HepG2 (cell line): ENCODE measurements at places on chromosomes 6 and 20.

DNA sequence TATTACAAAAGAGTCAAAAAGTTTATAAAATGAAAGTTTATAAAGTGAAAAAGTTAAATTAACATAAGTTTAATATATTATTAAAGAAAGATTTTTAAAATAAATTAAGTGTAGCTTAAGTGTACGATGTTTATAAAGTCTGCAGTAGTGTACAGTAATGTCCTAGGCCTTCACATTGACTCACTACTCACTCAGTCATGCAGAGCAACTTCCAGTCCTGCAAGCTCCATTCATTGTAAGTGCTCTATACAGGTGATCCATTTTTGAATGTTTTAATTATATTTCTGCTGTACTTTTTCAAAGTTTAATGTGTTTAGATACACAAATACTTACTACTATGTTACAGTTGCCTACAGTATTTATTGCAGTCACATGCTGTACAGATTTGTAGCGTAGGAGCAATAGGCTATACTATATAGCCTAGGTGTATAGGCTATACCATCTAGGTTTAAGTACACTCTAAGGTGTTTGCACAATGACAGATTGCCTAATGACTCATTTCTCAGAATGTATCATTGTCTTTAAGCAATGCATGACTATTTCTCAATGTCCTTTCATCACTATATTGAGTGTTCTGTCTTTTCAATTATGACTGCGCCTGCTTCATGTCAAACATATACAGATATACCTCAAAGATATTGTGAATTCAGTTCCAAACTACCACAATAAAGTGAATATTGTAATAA is 1110.3 kb upstream of the MAP3K7 start:
- H3K4me1 ChIP-seq = no peaks in the 10 kb centered on the region
- no peak overlapping the region for H3K27ac ChIP-seq
- H3K27me3 ChIP-seq = no peaks in the 10 kb centered on the region
- H3K36me3 ChIP-seq = no peaks in the 10 kb centered on the region
- H3K4me3 ChIP-seq = no peak overlapping the region

GRCh38 chr6:149779644-149779963 is 30.1 kb downstream of the PCMT1 start:
- no peak overlapping the region for H3K4me3 ChIP-seq
- no peak for DNase-seq
- no peak overlapping the region for H3K27ac ChIP-seq
- peaks cover 21% of the 10 kb centered on the region for H3K36me3 ChIP-seq
- H3K27me3 ChIP-seq = no peaks in the 10 kb centered on the region
- H3K4me1 ChIP-seq = no peaks in the 10 kb centered on the region

DNA sequence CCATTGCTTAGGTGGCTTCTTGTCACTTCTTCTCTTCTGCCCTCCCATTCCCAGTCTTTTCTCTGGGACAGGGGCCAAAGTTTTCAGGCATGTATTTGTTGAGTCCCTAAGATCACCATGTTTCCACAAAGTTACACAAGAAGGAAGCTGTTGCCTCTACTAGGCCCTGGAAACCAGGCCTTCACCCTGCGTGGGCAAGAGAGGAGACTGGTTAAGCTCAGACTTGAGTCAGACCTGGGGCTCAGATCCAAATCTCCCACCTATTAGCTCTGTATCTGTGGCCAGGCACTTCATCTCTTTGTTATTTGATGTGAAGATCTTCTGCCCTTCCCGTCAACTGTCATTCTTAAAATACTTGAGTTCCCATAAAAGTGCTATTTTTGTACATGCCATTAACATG is 154.6 kb downstream of the SASH1 start:
- DNase-seq = no peak
- H3K36me3 ChIP-seq = no peaks in the 10 kb centered on the region
- no peak overlapping the region for H3K27ac ChIP-seq
- no peaks in the 10 kb centered on the region for H3K27me3 ChIP-seq
- H3K4me3 ChIP-seq = no peak overlapping the region

GRCh38 chr20:12715371-12715770 is 293.4 kb upstream of the SPTLC3 start:
- H3K27ac ChIP-seq = no peak overlapping the region
- no peaks in the 10 kb centered on the region for H3K36me3 ChIP-seq
- DNase-seq = no peak
- no peaks in the 10 kb centered on the region for H3K4me1 ChIP-seq
- no peaks in the 10 kb centered on the region for H3K27me3 ChIP-seq
- no peak overlapping the region for H3K4me3 ChIP-seq

GRCh38 chr6:150286912-150287311 is 81.9 kb upstream of the IYD start:
- DNase-seq = no peak
- H3K36me3 ChIP-seq = no peaks in the 10 kb centered on the region
- no peaks in the 10 kb centered on the region for H3K4me1 ChIP-seq
- H3K4me3 ChIP-seq = no peak overlapping the region
- H3K27ac ChIP-seq = no peak overlapping the region

GRCh38 chr6:82172594-82172993 is 75.0 kb downstream of the IBTK start:
- no peaks in the 10 kb centered on the region for H3K27me3 ChIP-seq
- peaks cover 2% of the 10 kb centered on the region for H3K36me3 ChIP-seq
- H3K27ac ChIP-seq = no peak overlapping the region

DNA sequence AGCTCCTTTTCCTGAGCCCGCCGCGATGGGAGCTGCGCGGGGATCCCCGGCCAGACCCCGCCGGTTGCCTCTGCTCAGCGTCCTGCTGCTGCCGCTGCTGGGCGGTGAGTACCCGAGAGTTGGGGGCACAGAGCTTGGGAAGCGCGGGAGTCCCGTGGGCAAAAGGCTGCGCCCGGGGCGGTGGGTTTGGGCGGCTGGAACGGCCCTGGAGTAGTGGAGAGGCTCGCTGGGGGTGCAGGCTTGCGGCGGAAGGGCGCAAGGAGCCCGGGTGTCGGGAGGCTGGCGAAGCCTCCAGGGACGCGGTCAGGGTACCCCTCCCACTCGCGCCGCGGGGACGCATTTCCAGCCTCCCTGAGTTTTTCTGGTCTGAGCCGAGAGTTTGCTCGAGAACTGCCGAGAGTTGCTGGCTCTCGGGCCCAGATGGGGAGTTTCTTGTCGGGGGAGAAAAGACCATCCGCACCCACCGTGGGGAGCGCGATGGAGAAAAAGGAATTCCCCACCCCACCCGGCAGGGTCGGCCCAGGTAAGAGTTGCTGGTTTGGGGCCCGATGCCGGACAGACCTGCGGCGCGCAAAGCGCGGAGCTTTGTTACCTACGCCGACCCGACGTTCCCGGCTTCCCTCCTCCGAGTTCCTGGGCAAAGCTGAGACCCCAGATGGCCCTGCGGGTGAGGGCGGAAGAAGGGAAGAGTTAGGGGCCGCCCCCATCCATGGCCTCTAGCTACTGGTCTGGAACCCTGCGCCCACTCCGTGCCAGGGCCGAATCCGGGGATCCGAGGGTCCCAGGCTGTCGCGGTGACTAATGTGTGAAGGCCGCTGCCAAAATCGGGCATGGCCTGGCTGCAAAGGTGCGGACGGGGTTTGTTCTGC is 584 bp downstream of the PTK7 start:
- peak overlapping the region; percentile 84 for H3K27ac ChIP-seq
- peaks cover 5% of the 10 kb centered on the region for H3K36me3 ChIP-seq
- peak overlapping the region; percentile 100 for H3K4me3 ChIP-seq
- DNase-seq = peak; percentile 50

GRCh38 chr6:81326881-81327561 is 425.5 kb downstream of the TENT5A start:
- no peak for DNase-seq
- H3K4me1 ChIP-seq = no peaks in the 10 kb centered on the region
- H3K4me3 ChIP-seq = no peak overlapping the region

GRCh38 chr20:41213150-41213820 is 75.9 kb downstream of the PLCG1 start:
- no peaks in the 10 kb centered on the region for H3K4me1 ChIP-seq
- DNase-seq = no peak
- H3K27me3 ChIP-seq = no peaks in the 10 kb centered on the region
- no peak overlapping the region for H3K27ac ChIP-seq
- H3K36me3 ChIP-seq = no peaks in the 10 kb centered on the region

- no peak for DNase-seq
- no peaks in the 10 kb centered on the region for H3K27me3 ChIP-seq
- no peaks in the 10 kb centered on the region for H3K4me1 ChIP-seq
- H3K4me3 ChIP-seq = no peak overlapping the region
- H3K36me3 ChIP-seq = no peaks in the 10 kb centered on the region
Observed at GRCh38 chr6:12275107-12275506, 15.1 kb upstream of the EDN1 start.

- H3K4me1 ChIP-seq = no peaks in the 10 kb centered on the region
- H3K4me3 ChIP-seq = no peak overlapping the region
- no peak for DNase-seq
- no peak overlapping the region for H3K27ac ChIP-seq
- H3K27me3 ChIP-seq = no peaks in the 10 kb centered on the region
- H3K36me3 ChIP-seq = no peaks in the 10 kb centered on the region
Observed at GRCh38 chr6:56947924-56948323, 7.0 kb upstream of the BEND6 start.

DNA sequence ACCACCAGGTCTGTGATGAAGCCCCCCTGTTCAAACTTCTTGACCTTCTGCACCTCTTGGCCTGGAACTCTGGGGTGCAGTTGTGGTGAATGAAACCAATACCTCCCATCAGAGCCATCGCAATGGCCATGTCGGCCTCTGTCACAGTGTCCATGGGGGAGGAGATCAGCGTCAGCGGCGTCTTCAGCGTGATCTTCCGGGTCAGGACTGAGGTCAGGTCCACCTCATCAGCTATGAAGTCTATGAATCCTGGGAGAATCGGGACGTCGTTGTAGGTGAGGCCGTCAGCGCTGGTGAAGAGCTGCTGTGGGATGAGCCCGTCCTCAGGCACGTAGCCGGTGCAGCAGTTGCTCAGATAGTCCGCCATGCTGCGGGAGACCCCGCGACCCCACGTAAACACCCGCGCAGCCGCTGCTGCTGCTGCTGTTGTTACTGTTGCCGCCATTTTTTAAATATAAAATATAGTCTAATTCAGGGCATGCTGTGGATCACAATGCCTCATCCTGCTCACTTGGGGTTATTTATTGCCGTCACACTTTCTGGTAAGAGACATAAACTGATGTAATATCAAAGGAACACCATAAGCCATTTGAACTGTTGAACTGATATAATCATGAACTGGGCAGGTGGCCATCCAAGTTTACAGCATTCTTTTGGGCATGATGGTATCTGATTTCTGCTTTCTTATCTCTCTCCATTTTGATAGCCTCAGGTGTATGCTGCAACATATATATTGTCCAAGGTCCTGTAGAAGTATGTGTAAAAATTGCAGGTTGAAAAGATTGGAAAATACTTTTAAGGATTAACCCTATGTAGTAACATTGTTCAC is 18.7 kb upstream of the RNF144B start:
- no peaks in the 10 kb centered on the region for H3K27me3 ChIP-seq
- H3K36me3 ChIP-seq = no peaks in the 10 kb centered on the region
- H3K27ac ChIP-seq = no peak overlapping the region
- H3K4me1 ChIP-seq = no peaks in the 10 kb centered on the region
- no peak for DNase-seq

GRCh38 chr6:27532820-27533538 is 60.1 kb upstream of the ZNF184 start:
- no peak overlapping the region for H3K27ac ChIP-seq
- H3K36me3 ChIP-seq = no peaks in the 10 kb centered on the region
- H3K27me3 ChIP-seq = no peaks in the 10 kb centered on the region
- 0 out of 2 replicates have a peak, but pooled peaks cover 8% of the 10 kb centered on the region for H3K4me1 ChIP-seq
- DNase-seq = no peak
- H3K4me3 ChIP-seq = no peak overlapping the region

DNA sequence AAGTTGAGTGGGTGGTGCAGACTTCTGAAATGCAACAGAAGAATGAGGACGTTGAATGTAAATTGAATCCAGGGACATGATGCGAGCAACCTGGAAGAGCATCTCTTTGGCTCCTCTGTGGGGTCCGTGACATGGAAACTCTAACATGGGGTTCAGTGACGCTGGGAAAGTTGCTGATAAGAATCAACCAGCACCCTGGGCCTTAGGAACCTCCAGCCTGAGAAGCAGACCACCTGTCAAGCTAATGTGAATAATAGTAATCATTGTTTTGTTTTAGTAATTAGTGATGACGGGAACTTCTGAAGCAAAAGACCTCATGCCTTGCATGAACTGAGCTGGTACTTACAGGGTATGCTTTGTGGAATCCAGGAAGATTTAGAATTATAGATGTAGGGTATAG is 25.2 kb upstream of the DOK5 start:
- no peak for DNase-seq
- H3K27ac ChIP-seq = no peak overlapping the region
- no peaks in the 10 kb centered on the region for H3K4me1 ChIP-seq
- H3K27me3 ChIP-seq = 0 out of 3 replicates have a peak, but pooled peaks cover 3% of the 10 kb centered on the region

GRCh38 chr6:165478581-165478980 is 169.2 kb upstream of the C6orf118 start:
- no peak overlapping the region for H3K4me3 ChIP-seq
- DNase-seq = no peak
- no peaks in the 10 kb centered on the region for H3K27me3 ChIP-seq
- no peaks in the 10 kb centered on the region for H3K36me3 ChIP-seq
- H3K4me1 ChIP-seq = no peaks in the 10 kb centered on the region

GRCh38 chr6:40262363-40262762 is 324.8 kb downstream of the LRFN2 start:
- DNase-seq = no peak
- H3K27ac ChIP-seq = no peak overlapping the region

- H3K4me3 ChIP-seq = no peak within 1 kb of the TSS
- DNase-seq = no peak
- no peaks in the 10 kb centered on the region for H3K36me3 ChIP-seq
- no peaks in the 10 kb centered on the region for H3K4me1 ChIP-seq
Observed at GRCh38 chr6:168440520-168441433, at the start of gene SMOC2. TSS of gene SMOC2 (plus strand) at chr6:168441184. CDS start at chr6:168441371, 187 bp downstream.

GRCh38 chr6:87483929-87484328 is 11.2 kb downstream of the SLC35A1 start:
- H3K36me3 ChIP-seq = no peaks in the 10 kb centered on the region
- no peak overlapping the region for H3K4me3 ChIP-seq
- DNase-seq = peak; percentile 13
- peaks cover 16% of the 10 kb centered on the region for H3K4me1 ChIP-seq
- H3K27me3 ChIP-seq = no peaks in the 10 kb centered on the region
- H3K27ac ChIP-seq = no peak overlapping the region

- H3K36me3 ChIP-seq = no peaks in the 10 kb centered on the region
- no peak overlapping the region for H3K4me3 ChIP-seq
- H3K27ac ChIP-seq = no peak overlapping the region
- peaks cover 87% of the 10 kb centered on the region for H3K27me3 ChIP-seq
- H3K4me1 ChIP-seq = no peaks in the 10 kb centered on the region
Observed at GRCh38 chr20:46286382-46286781, 21.9 kb downstream of the CDH22 start.

DNA sequence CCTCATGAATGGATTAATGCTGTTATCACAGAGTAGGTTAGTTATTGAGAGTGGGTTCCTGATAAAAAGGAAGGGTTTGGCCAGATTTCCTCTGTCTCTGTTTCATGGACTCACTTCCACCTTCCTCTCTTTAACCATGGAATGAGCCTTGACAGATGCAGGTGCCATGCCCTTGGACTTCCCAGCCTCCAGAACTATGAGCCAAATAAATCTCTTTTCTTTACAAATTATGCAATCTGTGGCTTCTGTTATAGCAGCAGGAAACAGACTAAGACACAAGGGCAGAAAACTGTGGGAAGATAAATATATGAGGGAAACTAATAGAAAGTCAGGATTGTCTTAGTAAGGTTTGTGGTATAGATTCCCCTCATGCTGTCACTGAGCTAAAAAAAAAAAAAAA is 106.5 kb downstream of the QRSL1 start:
- H3K4me3 ChIP-seq = no peak overlapping the region
- no peaks in the 10 kb centered on the region for H3K36me3 ChIP-seq
- peaks cover 37% of the 10 kb centered on the region for H3K4me1 ChIP-seq

- no peak overlapping the region for H3K4me3 ChIP-seq
- H3K4me1 ChIP-seq = no peaks in the 10 kb centered on the region
- H3K27me3 ChIP-seq = peaks cover 12% of the 10 kb centered on the region; the same call in 2 of the 3 replicates
- H3K36me3 ChIP-seq = no peaks in the 10 kb centered on the region
- H3K27ac ChIP-seq = no peak overlapping the region
Observed at GRCh38 chr6:11645016-11645415, 107.5 kb downstream of the TMEM170B start.
